ENCODE measurements at places on chromosomes 3 and 15.

DNA sequence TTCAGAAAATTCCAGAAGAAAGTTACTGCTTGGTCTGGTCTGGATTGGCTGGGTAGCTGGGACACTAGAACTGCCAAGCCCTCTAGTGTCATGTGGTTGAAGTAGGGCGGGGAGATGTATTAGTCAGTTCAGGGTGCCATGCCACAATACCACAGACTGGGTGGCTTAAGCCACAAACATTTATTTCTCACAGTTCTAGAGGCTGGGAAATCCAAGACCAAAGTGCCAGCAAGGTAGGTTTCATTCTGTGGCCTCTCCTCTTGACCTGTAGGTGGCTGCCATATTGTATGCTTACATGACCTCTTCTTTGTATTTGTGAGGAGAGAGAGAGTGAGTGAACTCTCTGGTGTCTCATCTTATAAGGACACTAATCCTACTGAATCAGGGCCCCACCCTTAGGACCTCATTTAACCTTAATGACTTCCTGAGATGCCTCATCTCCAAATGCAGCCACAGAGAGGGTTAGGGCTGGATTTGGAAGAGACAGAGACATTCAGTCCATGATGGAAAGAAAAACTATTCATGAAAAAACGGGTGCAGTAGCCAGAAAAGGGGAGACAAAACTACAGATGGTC is 18.1 kb upstream of the ZSCAN2 start:
- no peak for DNase-seq

- no peak for DNase-seq
Measured at GRCh38 chr15:77742570-77742969, 109.9 kb upstream of the LINGO1 start.

GRCh38 chr3:115208066-115208750 is 61.1 kb upstream of the ZBTB20 start:
- no peak for DNase-seq

DNA sequence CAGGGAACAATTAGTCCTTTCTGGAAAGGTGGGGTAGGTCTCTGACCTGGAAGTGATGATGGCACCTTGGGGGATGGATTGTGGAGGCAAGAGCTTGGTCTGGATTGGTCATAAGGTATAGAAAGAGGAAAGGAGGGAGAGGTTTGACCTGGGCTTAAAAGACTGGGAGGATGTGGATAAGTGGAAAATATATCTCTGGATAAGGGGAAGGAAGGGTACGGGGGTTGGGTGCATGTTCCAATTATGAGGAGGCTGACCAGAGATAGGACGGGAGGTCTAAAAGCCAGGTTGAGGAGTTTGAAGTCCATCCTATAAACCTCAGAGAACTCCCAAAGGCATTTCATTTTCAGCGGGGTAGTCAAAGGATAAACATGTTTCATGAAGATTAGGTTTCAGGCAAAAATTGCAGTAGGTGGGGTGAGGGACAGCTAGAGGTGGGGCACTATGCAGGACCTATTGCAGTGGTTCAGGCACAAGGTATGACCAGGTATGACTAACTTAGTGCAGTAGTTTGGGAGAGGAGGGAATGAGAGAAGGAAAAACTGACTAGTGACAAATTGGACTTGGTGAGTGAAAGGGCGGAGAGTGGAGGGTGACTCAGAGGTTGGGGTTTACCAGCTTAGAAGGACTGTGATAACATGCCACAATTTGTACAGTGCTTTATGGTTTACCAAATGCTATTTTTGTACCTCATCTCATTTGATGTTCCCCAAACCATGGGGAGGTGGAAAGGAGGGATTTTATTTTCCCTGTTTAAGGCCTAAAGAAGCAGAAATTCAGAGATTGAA is 10.7 kb downstream of the PDE8A start:
- DNase-seq, result peak; percentile 58

DNA sequence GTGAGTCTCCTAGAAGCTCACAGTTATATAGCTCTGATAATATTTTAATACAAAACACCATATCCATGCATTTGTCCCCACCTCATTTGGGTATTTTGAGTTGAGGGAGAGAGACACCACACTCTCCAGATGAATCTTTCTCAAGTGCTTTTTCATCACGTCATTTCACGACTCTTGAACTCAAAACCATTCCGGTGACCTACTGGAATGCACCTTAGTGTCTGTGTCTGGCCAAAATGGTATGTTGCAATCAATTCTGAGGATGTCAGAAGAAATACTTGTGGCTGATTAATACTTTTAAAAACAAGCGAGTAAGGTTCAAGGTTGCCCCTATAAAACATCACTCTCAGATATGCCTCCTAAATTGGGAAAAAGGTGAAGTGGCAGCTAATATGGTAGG is 352.6 kb upstream of the ICE2 start:
- DNase-seq, result no peak

- no peak for DNase-seq
Measured at GRCh38 chr3:86257955-86258641, 732.9 kb downstream of the VGLL3 start.

GRCh38 chr3:50816894-50817293 is 142.2 kb downstream of the DOCK3 start:
- DNase-seq, result no peak
